Muscle of arm (tissue), 14 donors: ENCODE measurements at places on chromosomes 5 and 9.

DNA sequence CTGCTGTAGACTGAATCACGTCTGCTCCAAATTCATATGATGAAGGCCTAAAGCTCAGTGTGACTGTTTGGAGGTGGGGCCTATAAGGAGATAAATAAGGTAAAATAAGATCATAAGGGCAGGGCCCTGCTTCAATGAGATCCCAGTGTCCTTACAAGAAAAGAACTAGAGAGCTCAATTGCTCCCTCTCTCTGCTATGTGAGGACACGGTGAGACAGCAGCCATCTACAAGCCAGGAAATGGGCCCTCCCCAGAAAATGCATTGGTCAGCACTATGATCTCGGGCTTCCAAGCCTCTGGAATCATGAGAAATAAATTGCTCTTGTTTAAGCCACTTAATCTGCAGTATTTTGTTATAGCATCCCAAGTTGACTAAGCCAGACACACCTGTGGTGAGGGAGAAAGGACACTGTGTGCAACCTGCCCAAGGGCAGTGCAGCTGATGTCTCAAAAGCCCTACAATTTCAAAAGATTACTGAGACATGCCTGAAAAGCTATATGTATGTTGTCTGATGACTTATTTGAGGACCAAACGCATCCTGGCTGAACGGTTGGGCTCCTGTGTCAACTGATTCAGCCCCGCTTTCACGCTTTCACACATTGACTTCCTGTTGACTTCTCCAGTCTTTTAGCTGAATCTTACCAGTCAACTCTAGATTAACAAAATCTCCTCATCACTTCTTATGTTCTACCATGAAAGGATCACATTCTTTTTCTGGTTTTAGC lies 13.2 kb downstream of the GZMK start:
- no peak for DNase-seq

GRCh38 chr5:42889311-42889933 lies 77.7 kb upstream of the SELENOP start:
- DNase-seq: peak; percentile 71

- no peak for DNase-seq
Measured at GRCh38 chr9:115615000-115615401, 497.0 kb upstream of the TNC start.

- no peak for DNase-seq
Measured at GRCh38 chr5:141007791-141008190, 41.5 kb downstream of the PCDHAC2 start.

- no peak for DNase-seq
Measured at GRCh38 chr5:163260961-163261360, 176.4 kb upstream of the CCNG1 start.

DNA sequence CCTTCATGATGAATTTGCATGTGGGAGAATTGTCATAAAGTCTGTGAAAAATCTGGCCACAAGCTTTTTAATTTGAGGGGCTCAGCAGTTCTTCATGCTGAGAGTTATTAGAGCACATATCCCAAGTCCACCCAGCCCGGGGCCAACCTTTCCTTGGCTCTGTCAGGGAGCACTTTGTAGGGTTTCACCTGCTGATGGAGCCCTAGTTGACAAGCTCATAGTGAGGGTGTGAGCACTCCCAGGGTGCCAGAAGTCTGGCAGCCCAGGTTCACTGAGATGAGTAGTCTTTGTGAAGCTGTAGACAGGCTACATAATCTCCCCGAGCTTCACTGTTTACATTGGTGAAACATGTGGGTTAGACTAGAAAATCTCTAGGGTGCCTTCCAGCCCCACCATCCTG lies 97.2 kb upstream of the NREP start:
- DNase-seq: no peak

DNA sequence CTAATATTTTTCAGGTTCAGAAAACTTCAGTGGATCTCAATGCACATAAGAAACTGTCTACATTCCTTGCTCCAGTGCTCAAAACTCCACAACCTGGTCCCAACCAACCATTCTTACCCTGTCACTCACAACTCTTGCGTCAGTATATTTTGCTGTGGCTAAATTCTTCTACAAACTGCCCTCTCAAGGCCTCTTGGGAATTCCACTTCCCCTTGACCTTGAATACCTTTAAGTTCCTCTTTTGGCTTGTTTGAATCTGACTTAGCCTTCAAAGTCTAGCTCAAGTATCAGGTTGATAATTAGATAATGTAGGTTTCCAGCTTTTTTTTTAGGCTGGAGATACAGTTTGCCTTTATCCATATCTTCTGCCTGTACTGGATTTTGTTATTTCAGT lies 128.3 kb downstream of the SLF1 start:
- no peak for DNase-seq

DNA sequence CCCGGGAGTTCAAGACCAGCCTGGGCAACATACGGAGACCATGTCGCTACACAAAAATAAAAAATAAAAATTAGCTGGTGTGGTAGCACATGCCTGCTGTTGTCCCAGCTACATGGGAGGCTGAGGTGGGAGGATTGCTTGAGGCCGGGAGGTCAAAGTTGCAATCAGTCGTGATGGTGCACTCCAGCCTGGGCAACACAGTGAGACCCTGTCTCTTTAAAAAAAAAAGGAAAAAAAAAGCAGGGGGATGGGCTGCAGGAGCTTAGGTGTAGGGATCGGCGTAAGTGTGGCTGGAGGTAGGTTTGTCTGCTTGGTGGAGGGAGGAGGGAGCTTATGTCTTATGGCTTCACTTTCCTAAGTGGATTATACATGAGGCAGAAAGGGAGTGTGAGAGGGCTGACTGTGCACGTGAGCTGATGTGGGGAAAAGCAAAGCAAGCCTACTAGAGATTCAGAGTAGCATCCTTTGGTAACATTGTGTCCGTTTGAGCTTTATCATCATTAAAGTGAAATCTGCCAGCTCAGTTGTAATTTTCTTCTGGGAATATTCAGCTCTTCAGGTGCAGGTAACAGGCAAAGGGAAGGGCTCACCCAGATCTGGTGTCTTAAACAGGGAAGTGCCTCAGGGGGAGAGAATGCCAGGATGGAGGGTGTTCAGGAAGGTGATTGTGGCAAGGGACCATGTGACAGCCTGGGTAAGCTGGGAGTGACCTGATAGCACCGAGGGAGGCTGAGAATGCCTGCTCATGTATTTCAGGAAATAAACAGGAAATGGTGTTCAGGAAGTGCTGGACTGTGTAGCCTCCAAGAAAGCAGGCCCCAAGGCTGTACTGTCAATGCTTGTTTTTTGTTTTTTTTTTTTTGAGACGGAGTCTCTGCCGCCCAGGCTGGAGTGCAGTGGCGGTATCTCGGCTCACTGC lies 17.6 kb upstream of the SETX start:
- DNase-seq: peak; percentile 28
